ENCODE measurements at places on chromosomes 7 and 10.

- no peak for DNase-seq
These were observed 51.6 kb upstream of the ARL4A start for GRCh38 chr7:12635830-12636229.

DNA sequence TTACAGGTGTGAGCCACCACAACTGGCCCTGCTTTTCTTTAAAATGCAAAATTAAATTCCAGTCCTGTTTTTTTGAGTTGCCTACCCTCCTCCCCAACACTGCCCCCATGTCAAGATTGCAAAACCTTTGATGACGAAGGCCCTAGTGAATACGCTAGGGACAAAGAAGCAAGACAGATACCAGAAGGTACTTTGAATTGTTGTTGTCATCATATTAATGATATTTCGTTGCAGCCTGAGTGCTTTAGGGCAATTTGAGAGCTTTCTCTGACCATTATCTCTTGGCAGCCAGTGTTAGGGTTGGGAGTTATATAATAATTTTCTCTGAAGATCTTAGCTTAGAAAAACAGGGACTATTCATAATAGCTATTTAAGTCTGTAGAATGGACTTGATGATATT, 7.1 kb downstream of the CCSER2 start:
- no peak for DNase-seq

DNA sequence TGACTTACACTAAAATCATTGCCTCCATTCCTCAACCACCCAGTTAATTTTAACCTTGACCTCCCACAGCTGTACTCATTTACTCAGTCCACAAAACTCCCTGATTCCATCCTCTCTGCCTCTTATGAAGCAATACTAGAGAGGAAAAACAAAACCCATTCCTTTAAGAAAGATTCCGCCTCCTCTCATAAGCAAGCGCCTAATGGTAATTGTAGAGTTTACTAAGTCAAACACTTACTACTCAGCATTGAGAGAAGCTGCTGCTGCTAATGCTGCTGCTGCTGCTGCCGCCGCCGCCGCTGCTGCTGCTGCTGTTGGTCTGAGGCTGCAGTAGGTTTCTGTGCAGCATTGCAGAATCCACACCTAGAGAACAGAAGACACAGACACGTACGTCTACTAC, 2.1 kb upstream of the ADD3 start:
- no peak for DNase-seq

DNA sequence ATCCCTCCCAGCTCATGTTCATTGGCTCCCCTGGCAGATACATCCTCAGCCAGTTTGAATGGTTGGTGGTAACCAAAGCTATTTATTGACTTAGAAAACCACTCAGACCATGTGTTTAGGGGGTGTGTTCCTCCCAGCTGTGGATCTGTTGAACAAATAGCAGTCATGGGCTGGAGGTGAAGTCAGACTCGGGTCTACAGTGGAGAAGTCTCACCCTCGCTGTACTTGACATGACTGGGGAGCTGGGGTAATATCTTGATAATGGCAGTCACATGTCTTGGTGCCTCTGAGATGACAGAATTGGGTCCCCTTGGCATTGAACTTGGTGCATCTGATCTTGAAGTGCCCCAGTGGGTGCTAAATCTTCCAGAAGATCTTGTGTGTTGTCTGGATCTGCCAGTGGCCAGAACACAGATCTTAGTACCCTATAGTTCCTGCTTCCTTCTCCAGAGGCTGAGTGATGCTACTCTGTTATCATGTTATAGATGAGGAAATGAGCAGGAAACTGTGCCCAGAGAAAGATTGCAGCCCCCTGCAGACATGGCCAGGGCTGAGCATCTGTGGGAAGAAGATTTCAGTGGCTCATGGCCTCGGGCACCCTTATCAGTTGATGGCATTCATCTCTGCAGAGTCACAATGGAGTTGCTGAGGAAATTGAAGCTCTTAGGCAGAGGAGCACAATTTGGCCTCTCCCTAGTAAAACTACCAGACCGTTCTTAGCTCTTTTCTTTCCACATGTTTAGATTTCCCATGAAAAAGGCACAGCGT, 50.4 kb downstream of the ADRA2A start:
- DNase-seq: no peak

GRCh38 chr7:106392590-106392989, 107.8 kb upstream of the NAMPT start:
- no peak for DNase-seq

DNA sequence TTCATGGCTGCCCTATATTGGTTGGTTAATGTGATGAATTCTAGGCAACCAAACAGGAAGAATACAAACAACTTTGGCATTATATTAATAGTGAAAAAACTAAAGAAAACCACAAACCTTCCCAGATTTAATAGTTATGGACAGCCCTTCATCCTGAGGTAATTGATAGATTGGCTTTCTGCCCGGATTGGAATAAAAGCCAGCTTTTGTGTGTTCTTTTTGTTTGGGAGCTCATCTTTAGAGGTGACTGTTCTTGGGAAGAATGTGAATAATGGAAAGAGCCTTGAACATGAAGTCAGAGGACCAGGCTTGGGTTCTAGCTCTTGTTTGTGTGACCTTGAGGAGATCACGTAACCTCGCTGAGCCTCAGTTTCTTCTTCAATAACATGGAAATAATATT, 92.3 kb downstream of the VTI1A start:
- no peak for DNase-seq

DNA sequence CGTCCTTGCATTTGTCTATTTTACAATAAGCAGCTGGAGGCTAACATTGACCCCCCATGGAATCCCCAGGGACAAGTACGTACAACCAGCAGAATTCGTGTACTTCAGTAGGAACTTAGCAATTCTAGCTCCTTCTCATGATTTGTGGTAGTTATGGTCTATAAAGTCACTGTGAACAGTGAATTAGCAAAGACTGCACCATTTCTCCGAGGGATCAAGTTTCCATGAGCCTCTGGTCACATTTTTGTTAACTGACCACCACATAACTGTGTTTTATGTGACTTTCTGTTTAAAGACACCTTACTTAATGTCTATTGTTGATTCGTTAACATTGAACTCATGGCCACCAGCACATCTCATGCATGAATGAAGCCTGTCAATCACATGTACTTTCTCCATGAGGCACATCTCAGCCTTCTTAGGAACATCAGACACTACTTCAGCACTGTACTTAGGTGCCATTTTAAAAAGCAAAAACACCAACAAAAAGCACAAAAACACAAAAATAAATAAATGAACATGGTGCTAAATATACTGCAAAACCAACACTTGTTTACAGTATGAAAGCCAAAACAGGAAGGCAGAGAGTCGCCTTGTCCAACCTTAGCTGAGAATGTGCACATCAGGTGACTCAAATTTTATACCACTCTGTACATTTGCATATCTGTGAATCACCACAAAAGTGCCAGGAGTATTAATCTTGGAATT, 9.0 kb upstream of the UCN3 start:
- DNase-seq: no peak

GRCh38 chr7:151867912-151868311, 9.0 kb downstream of the PRKAG2 start:
- no peak for DNase-seq

GRCh38 chr7:19747740-19748339, 25.6 kb downstream of the TMEM196 start:
- DNase-seq: no peak

DNA sequence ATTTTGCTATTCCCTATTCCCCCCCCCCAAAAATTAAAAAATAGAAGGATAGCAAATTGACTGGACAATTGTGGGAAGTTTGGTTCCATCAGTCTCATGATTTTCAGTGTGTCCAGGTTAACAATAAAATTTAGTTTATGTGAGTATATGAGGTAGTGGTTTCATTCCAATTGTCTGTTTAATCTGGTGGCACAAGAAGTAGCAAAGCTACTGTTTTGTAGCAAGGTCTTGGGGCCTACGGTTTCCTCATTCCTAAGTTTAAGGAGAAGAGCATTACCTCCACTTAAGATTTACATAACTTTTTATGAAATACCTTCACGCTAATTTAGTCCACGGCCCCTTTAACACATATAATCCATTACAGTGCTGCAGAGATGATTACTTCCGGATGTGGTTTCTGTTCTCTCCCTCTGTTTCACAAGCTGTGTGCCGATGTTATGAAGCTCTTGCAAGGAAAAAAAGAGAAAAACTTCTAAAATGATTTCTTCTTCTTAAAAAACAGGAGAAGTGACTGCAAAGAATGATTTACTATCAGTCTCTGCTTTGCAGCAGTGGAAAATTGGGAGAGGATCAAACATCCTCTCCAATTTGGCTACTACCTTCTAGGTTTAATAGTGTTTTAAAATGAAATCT, 32.7 kb upstream of the NPVF start:
- DNase-seq: no peak

GRCh38 chr10:99976886-99977665, 32.7 kb downstream of the DNMBP start:
- DNase-seq: peak; percentile 26

All from T1000 (cell line).